ENCODE measurements at places on chromosomes 2 and 18. TPM values are rescaled to one million over a fixed set of nuclear protein-coding genes. Genes with fewer than 3 reads are reported as not detected.
A peak's percentile ranks its signal among the peaks of the same experiment; 100 is the strongest.

- no peak for DNase-seq
Observed at GRCh38 chr2:118049816-118050140, 35.9 kb upstream of the CCDC93 start.

ANKRD62 gene
- polyA plus RNA-seq, result not detected

GRCh38 chr18:75369026-75369721 is 58.3 kb downstream of the SMIM21 start:
- DNase-seq, result no peak

GRCh38 chr2:106899786-106900530 is 14.0 kb upstream of the ST6GAL2 start:
- DNase-seq, result no peak

DNA sequence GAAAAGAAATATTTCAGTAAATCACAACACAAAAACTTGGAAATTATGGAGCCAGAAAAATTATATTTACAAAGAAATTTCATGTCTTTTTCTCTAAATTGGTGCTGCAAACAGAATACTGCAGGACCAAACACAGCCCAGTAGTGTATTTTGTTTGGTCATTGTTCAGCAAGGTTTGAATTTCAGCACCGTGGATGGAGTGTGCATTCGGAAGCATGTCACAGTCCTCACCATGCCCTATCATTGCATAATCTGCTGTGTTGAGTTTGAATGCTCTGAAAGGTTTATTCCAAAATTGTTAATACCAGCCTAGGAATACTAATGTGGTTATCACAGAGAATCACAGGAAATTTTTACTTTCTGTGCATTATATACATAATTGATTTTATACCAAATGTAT is 296.7 kb downstream of the METTL4 start:
- no peak for DNase-seq

GRCh38 chr2:12060886-12061285 is 314.5 kb downstream of the LPIN1 start:
- DNase-seq, result no peak

DNA sequence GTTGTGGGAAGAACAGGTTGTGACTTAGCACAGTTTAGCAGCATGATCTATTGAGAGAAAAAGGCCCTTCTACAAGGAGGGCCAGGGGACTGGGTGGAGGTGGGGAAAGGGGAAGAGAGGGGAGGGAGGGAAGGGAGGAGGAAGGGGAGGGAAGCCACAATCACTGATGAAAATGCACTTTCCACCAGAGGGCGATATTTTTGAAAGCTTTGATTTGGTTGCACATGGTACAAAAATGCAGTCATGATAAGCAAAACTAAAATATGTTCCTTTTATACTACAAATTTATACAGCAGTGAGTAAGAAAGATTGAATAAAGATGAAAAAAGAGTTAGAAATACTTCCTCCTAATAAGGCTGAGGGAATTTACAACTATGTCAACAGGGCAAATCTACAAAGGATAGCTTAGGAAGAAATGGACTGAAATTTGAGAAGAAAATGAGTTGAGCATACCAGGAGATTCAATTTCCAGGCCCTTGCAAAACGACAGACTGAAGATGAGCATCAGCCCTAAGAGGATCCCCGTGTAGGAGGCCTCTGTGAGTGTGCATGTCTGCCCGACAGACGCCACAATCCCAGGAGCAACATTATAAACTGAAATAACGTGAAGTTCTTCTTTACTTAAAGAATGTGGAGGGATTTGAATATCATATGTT is 17.2 kb downstream of the SH3YL1 start:
- DNase-seq, result peak; percentile 61

EGR4 gene
- polyA plus RNA-seq, result 0.02 TPM

GRB14 gene
- 6.4 TPM for polyA plus RNA-seq

GRCh38 chr18:13520741-13521140 is 205.6 kb downstream of the FAM210A start:
- no peak for DNase-seq

- DNase-seq, result peak; percentile 35
Observed at GRCh38 chr2:104944495-104944894, 90.6 kb downstream of the POU3F3 start.

DNA sequence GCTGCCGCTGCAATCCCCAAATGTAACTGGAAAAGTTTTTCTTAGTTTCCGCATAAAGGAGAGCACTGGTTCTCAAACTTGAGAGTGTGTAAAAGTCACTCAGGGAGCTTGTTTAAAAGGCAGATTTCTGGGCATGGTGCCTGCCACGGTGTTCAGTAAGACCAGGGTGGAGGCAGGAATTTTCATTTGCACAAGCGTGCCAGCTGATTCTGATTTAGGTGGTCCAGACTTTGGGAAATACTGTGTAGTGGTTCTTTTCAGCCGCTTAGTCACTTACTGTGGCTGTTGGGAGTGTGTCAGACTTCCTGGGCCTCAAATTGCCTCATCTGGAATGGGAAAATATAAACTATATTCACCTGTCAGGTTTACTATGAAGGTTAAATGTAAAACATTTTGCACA is 788 bp downstream of the ARMC9 start:
- DNase-seq, result no peak

DNA sequence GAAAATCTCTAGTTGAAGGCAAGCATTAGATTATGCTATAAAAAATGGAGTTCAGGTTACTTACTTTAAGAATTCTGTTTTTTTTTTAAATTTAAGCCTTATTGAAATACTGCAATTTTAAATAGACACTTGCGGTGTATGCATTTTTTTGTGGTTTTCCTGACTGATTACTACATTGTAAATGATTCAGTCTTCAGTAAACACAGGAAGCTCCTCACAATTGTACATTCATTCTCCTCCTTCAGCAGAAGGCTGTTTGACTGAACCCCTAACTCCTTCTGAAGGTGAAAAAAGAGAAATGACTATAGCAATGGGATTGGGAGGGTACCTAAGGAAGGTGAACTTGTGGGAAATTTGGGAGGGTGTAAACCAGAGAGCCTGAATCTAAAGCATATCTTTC is 136.1 kb downstream of the GCA start:
- DNase-seq, result no peak

- DNase-seq, result no peak
Observed at GRCh38 chr2:181467966-181468707, 11.0 kb downstream of the ITGA4 start.

SH2D6 gene
- 0.42 TPM for polyA plus RNA-seq

GRCh38 chr2:178870703-178871102 is 63.5 kb upstream of the TTN start:
- no peak for DNase-seq

C2orf81 gene
- polyA plus RNA-seq, result 1.2 TPM

GRCh38 chr2:108449410-108450130 is 564 bp downstream of the GCC2 start:
- DNase-seq, result peak; percentile 50

DNA sequence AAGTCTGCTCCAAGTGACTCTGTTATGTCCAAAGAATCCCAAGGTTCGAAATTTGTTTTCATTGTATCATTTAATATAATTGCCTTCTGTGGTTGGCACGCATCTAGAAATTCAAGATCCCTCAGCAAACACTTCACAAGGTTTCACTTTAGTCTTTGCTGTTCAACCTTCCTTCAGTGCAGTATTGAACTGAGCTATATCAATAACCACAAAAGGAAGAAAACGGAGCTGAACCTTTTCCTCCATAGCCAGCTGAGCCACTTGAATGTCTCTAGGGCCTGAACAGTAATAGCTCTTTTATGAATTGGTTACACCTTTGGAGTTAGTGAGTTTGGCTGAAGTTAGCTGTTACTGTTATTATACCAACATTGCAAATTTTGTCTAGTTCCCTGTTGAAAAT is 357.7 kb upstream of the HNRNPA3 start:
- DNase-seq, result no peak

- peak; percentile 1 for DNase-seq
Observed at GRCh38 chr18:44229693-44230108, 451.0 kb upstream of the SETBP1 start.

- DNase-seq, result no peak
Observed at GRCh38 chr2:85251070-85251616, 76.6 kb downstream of the TGOLN2 start.

FN1 gene
- 1,671 TPM for polyA plus RNA-seq

- no peak for DNase-seq
Observed at GRCh38 chr2:231017231-231017598, 20.1 kb upstream of the C2orf72 start.

DNA sequence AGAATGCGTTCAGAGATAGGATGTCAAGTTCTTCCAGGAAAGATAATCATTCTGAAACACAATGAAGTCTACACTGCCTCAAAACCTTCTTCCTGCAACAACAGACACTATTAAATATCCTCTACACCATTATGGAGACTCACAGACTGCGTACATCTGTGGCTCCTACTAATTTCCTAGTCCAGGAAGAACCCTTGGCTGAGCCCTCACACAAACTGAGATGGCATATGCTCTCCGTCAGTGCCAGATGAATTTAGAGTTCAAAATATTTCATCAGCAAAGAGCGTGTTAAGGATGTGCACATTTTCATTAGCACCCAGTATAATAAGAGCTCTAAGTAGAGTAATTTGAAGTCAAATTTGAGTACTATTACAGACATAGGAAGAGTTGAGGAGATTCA is 117.2 kb downstream of the TCF4 start:
- no peak for DNase-seq

GRCh38 chr2:187150670-187151069 is 297.4 kb downstream of the CALCRL start:
- DNase-seq, result no peak

GNLY gene
- not detected for polyA plus RNA-seq

DNAH6 gene
- 0.03 TPM for polyA plus RNA-seq

DNA sequence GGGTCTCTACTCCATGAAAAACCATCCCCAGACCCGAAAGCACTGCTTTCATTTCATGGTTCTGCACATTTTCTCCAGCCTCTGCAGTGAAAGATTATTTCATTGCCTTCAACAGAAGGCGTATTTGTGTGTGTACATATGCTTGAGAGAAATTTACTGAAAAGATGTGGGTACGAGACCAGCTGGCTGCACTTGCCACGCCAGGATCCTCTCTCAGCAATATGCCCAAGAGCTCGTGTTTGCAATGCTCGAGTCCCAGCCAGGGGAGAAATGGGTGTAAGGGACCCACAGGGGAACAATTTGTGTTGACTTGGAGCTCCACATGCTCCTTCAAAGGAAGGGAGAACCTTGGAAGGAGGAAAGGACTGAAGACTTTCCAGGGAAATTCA is 37.3 kb downstream of the TMEM177 start:
- DNase-seq, result no peak

DNA sequence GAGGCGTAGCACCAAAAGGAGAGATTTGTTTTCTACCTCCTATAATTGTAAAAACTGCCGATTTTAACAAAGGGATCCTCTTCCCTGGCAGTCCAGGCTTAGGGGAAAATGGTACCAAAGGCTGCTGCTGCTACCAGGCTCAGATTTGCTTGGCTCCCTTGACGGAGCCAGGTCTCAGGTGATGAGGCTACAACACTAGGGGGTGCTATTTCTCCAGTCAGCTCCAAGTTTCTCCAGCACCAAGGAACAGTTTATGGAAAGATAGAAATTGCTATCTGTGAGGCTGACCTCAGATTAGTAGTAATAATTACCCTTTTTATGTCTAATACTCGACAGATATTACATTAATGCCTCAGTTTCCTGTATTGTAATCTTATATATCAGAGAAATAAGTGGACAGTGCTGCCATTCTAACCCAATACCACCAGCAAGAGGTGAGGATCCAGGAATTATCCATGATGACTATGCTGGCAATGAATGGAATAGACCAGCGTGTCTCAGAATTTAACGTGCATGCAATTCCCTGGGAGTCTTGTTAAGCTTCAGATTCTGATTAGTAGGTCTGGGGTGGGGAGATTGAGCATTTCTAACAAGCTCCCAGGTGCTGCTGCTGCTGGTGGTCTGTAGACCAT is 111.3 kb downstream of the ESCO1 start:
- peak; percentile 71 for DNase-seq

- no peak for DNase-seq
Observed at GRCh38 chr2:6877402-6878304, at the start of gene RSAD2. Gene RSAD2, plus strand, starts transcription at chr2:6877777. Its CDS starts 24 bp downstream, at chr2:6877801.

G6PC2 gene
- polyA plus RNA-seq, result not detected

FEV gene
- 1.2 TPM for polyA plus RNA-seq

- no peak for DNase-seq
Observed at GRCh38 chr18:45104049-45104395, 423.3 kb downstream of the SETBP1 start.

DNA sequence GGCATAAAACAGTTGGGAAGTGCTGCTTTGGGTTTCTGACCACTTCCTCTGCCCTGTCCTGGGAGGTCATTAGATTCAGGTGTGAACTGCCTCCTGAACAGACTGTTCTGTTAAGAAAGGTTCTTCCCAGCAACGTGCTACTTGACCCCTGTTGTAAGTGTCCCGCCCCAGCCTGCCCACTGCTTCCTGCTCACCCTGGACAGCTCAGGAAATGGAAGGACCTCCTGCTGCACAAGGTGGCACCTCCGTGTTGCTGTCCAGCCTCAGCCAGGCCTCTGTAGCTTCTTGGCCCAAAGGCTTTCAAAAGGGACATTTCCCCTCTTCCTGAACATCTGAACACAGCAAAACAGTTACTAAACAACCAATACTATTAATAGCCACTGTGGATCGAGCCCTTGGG is 5.3 kb downstream of the TOGARAM2 start:
- DNase-seq, result peak; percentile 15

- DNase-seq, result no peak
Observed at GRCh38 chr2:13332060-13332459, 615.3 kb downstream of the TRIB2 start.
